ENCODE measurements at places on chromosomes 5 and 9.

DNA sequence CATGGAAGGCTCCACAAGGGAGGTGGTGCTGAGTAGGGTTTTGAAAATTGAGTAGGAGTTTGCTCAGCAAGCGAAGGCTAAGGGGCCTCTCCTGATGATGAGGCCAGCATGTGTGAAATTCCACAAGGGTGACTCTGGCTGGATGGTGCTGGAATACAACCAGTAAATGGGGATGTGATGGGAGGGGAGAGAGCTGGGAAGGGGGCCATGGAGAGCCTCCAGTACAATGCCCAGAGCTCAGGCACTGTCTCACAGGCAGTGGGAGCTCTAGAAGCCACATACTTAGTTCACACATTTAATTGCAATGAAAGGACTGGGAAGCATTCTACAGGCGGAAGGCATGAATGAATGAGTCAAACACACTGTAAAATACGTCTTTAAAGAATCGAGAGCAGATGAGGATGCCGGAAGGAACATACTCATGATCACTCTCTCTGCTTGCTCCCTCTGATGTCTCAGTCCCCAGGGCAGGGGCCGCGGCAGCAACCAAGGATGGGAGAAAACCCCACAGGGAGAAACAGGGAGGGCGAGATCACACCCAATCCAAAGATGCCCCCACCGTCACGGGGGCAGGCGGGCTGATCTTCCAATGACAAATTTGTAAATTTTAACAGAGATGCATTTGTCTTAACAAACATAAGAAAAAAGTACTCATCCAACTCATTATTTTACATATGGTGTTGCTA lies 261.0 kb downstream of the NSG2 start:
- DNase-seq, result no peak

GRCh38 chr9:82621447-82621846 lies 441.5 kb downstream of the RASEF start:
- no peak for DNase-seq

- no peak for DNase-seq
These were observed 22.0 kb downstream of the LHX3 start for GRCh38 chr9:136182850-136183422.

DNA sequence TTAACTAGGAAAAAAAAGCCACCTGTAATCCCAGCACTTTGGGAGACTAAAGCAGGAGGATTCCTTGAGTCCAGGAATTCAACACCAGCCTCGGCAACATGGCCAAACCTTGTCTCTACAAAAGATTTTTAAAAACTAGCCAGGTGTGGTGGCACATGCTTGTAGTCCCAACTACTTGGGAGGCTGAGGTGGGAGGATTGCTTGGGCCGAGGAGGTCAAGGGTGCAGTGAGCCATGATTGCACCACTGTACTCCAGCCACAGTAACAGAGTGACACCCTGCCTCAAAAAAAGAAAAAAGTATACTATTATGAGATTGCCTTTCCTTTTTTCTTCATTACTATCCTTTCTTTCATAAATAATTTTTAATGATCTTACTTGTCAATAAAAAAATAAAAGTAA lies 45.8 kb downstream of the CPEB4 start:
- DNase-seq, result no peak

DNA sequence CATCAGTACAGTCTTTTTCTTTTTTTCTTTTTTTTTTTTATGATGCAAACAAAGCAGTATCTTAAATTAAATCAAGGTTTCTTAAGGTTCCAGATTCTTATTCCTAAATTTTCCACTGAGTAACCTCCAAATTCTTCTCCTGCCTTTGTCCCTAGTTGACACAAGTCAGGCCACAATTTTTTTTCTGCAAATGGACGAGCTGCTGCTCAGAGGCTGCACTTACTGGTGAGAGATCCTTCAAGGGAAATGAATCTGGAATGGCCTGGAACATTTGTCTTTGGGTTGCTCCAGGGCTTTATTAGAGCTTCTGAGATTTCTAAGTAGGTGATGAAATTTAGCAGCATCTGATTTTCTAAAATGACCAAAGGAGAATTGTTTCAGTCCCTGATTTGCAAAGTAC lies 39.3 kb downstream of the PIK3R1 start:
- DNase-seq, result no peak

- DNase-seq, result no peak
These were observed 32.2 kb downstream of the ALDH7A1 start for GRCh38 chr5:126562823-126563222.

DNA sequence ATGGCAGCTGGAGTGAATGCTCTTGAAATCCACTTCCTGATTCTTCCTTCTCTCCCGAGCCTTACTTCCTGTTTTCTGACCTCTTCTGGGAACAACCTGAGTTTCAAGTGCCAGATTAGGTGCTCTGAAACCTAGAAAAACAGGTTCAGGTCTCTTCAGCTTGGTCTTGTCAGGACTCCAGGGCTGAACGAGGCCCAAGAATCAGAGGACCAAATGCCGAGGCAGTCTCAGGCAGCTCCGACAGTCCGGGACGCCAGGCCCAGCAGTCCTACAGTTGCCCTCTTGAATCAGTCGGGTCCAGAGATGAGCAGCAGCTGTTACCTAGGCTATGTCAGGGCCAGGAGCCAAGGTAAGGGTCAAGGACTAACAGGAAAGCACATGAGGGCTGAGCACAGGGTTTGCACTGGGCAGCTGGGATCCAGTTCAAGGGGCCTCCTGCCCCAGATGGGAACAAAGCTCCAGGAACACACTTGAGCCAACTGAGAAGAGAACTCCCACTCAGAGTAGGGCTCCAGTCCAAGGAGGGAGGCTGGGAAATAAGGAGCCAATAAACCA lies 38.3 kb upstream of the ADRA1B start:
- DNase-seq, result no peak

DNA sequence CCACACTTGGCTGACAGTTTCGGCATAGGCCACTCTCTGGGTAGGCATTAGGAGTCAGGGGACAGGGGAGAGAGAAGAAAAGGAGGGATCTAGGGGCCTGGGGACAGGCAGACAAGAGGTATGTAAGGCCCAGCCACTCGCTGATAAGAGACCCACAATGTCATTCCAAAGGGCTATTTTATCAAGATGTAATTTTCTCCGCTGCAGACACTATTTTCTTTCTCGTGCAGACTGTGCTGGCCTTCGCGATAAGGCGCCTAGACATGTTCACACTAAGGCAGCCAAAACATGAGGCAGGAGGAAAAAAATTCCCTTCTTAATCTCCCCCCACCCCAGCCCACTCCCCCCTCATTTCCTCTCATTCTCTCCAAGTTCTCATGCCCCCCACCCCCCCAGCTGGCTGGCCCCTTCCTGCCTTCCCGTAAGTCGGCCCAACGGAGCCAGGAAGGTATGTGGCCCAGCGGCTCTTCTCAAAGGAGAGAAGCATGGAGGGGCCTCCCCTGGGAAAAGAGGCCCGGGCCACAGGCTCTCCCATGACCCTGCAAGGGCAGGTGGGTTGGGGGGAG lies 44.9 kb upstream of the SYNPO start:
- no peak for DNase-seq

DNA sequence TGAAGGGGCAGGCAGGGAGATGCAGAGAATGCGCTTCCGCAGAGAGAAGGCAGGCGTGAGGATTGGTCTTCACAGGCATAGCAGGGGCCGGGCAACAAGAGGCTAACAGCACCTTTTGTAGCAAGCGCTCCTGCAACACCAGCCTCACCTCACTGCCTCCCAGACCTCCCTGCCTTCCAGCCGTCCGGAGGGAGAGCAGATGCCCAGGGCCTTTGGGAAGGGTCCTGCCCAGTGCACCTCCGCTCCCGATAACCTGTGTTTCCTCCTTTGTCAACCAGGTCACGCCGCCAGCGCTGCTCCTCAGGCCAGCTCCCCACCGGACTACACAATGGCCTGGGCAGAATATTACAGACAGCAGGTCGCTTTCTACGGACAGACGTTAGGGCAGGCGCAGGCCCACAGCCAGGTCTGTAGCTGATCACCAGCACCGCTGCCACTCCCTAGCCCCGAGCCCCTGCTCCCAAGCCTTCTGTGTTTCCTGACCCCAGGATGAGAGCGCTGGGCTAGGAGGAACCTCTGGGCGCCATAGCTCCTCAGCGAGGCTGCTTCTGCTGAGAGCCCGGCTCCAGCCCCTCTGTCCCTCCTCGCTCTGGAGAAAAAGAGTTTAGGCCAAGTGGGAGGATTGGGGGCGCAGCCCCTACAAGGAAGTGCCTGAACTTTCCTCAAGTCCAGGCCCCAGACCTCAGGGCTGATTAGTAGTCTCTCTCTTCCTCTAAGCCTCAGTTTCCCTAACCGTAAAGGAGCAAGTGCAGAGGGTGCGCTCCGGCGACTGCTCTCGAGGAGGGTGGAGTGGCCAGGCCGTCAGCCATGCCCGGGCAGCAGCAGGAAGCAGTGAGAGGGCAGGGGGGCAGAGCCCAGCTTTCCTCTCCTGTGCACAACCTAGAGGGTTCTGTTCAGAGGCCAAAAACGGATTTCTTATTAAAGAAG lies 28.4 kb upstream of the PRDM12 start:
- no peak for DNase-seq
